Activated naive CD4-positive, alpha-beta T cell treated with Interleukin-2 at 50 U/mL for 16 hours (primary cell): ENCODE measurements at places on chromosomes 5 and 9.

- DNase-seq = no peak
Measured at GRCh38 chr5:80935811-80936385, 24.3 kb upstream of the RASGRF2 start.

DNA sequence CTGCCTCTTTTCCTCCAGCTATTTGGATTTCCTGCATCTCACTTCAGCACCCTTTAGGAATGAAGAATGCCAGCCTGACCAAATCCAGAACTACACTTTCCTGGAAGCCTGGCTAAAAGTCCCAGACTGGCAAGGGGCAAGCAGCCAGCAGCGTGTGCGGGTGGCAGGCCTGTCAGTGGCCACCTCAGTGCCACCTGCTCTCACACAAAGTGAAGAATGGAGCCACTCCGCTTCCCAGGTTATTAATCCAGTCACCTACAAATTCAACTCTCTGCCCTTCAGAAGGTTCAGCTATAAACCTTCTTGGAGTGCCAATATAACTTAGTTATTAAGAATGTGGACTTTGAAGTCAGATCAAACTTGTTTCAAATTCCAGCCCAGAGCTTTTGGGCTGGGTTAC, 6.7 kb upstream of the ALDOB start:
- DNase-seq = no peak

DNA sequence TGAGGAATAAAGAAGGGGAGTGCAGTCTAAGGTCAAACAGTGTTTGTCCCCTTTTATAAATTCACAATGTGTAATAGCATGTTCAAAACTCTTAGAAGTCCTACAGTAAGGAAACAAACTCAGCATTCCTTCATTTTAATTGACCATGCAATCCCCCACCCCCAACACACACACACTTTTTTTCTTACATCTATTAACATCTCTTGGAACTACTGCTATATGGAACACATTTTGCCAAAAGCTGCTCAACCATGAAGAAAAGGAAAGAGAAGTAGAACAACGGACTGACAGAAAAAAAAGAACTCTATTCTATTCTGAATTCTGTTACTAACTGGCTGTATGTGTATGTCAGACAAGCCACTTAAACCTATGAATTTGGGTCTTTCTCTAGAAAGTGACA, 2.8 kb upstream of the CTNNAL1 start:
- no peak for DNase-seq

GRCh38 chr5:63794296-63794695, 167.9 kb downstream of the HTR1A start:
- no peak for DNase-seq

DNA sequence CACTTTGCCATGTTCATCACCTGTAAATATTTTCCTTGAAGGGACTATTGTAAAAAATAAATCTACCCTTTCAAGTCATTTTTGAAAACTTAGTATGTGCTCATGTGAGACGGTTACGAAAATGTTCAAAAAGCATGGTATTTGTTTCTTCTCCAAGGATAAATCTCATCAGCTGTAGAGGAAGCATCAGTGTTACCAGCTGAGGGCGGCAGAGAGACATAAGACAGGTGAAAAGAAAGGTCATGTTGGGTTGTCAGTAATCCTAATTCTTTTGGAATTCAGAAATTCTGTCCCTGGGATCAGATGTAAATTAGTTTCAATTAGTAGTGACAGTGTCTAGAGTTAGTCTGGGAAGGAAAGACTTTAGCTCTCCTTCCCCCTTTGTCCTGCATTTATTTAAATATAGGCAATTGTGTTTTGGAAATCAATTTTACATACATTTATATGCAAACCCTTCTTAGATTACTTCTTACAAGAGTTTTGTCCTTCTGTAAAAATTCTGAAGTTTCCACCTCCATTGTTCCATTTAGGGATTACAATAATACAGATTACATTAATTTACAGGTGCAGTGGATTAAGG, 791.9 kb upstream of the CDH6 start:
- no peak for DNase-seq

- peak; percentile 61 for DNase-seq
Measured at GRCh38 chr9:122464633-122465567, 12.8 kb downstream of the OR1J1 start.
